ENCODE measurements at places on chromosomes 5 and 9.

GRCh38 chr5:108079753-108080152 lies 302.1 kb downstream of the FBXL17 start:
- DNase-seq = no peak

GRCh38 chr5:88459971-88460370 lies 191.3 kb upstream of the TMEM161B start:
- DNase-seq = no peak

- DNase-seq = no peak
These were observed 48.7 kb upstream of the POMT1 start for GRCh38 chr9:131454028-131454427.

GRCh38 chr5:109406719-109407118 lies 3.1 kb downstream of the PJA2 start:
- no peak for DNase-seq

GRCh38 chr9:71936066-71936465 lies 24.6 kb downstream of the C9orf85 start:
- DNase-seq = no peak

- no peak for DNase-seq
These were observed 8.9 kb upstream of the NKX2-5 start for GRCh38 chr5:173243831-173244305.

DNA sequence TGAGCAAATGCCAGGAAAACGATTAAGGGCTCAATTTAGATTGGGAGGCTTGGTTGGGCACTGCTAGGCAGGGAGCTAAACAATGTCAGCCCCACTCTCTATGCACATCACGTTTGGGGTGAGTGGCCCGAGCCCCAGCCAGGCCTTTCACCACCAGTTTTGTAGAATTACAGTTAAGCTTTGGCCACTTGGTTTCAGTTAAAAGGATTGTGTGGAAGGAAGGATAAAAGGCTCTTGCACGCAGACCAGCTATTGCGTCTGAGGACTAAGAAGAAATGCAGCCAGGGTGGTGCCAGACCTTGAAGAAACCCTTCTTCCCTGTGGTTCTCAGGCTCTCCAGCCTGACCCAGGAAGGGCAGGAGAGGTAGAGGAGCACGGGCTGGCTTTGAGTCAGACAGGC lies 125.3 kb upstream of the SLC44A1 start:
- DNase-seq = no peak

DNA sequence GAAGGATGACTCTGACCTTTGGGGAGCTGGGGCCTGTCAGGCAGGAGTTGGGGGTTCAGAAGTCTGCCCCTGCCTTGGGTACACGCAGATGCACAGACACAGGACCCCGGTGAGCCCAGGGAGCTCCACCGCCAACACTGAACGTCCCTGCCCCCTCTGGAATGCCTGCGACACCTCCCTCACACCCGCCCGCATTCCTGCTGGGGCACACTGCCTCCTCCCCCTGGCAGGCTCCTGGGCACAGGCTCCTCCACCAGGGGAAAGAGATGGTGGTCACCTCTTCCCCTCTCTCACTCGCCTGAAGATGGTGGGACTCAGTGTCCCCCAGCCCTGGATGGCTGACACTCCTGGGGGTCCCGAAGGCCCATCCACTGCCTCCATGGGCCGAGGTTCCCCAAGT lies 12.0 kb downstream of the CRB2 start:
- no peak for DNase-seq

DNA sequence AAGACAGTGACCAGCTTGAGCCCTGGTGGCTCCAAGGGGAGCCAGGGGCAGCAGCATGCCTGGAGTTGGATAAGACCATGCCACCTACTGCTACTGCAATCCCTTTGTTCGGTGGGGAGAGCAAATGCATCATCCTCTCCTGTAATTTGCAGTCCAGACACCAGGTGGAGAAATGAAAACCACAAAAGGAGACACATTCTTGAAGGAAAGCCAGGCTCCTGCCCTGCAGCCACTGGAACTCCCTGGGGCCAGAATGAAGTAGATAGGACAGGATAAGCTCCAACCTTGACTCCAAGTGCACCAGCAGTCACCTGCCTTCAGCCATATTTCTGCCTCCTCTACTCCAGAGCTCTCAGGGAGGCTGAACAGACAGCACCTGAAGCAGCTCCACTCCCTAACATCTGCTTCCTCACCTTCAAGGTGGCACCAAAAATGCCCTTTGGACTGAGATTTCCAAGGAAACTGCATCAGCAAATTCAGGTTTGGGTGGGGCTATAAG lies 65.1 kb upstream of the IQGAP2 start:
- DNase-seq = no peak

DNA sequence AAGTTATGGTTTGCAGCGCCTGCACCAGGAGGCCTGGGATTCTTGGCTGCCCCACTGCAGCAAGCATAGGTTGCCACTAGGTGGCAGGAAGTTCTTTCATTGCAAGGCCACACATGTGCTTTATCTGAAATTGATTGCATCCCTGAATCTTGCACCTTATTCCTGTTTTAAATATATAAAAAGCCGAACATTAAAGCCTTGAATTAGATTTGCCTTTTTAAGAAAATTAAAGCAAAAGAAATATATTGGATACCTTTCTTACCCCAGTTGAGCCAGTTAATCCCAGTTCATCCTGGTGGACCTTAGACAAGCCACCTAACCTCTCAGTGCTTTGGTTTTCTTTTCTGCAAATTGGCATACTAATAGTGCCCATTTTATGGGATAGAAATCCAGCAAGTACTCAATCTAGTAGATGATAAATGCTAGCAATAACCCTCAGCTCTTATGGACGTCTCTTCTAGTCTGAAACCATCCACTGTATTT lies 6.3 kb upstream of the TRMT10B start:
- DNase-seq = no peak

Data from cortex of kidney (tissue), 1 donor.